ENCODE measurements at places on chromosomes 1 and 21. TPM values are rescaled to one million over a fixed set of nuclear protein-coding genes. Genes with fewer than 3 reads are reported as not detected.

Gene FAM110D
- total RNA-seq = 0.50 TPM

Gene NUP210L
- total RNA-seq = 0.08 TPM

Gene LCE3D
- not detected for total RNA-seq

Gene KIRREL1
- 3.6 TPM for total RNA-seq

Gene SLC30A2
- 0.05 TPM for total RNA-seq

Gene IGSF21
- 1.5 TPM for total RNA-seq

Gene LCE2B
- not detected for total RNA-seq

DNA sequence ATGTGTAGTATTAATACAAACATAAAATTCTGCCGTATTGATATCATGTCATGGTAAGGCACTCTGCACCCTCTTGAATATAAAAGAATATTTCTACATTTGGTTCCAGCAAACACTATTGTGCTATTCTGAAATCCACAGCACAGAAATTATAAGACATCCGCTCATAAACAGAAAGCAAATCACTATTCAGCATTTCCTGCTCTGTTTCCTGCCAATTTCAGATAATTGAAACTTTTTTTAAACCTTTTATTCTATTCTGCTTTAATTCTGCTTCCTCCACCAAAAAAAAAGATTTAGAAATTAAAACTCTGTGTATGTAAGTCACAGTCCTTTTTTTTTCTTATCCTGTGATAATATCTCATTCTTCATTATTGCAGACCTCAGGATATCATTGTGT lies 39.6 kb upstream of the PLEKHO1 start:
- DNase-seq = no peak
- H3K27ac ChIP-seq = peak overlapping the region; percentile 20
- no peaks in the 10 kb centered on the region for H3K36me3 ChIP-seq
- H3K4me3 ChIP-seq = no peak overlapping the region
- no peaks in the 10 kb centered on the region for H3K27me3 ChIP-seq
- no peaks in the 10 kb centered on the region for H3K4me1 ChIP-seq

DNA sequence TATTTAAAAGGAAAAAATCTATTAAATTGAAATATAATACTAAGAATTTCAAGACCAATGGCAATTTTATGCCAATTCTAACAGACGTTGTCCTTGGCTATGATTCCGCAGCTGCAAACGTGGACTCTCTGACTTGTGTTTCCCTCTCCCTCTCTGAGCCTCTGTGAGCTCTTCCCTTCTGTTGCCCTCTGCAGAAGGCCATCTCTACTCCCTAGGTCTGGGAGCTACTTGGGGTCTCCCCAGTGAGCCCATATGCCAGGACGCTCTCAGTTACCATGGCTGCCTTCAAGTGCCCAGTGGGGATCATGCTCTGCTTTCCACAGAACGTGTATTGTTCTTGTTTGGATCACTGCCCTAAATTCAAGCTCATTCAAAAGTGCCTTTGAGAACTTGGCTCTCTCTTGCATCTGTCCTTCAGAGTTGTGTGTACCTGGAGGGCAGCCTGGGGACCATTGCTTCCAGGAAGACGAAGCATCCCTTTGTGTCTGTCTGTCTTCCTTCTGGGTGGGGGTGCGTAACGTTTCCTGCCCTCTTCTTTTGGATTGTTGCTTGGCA lies 97.5 kb upstream of the TSPAN2 start:
- no peak overlapping the region for H3K27ac ChIP-seq
- no peaks in the 10 kb centered on the region for H3K27me3 ChIP-seq
- H3K36me3 ChIP-seq = no peaks in the 10 kb centered on the region
- peaks cover 14% of the 10 kb centered on the region for H3K4me1 ChIP-seq

GRCh38 chr1:15523104-15524020 lies 653 bp downstream of the CASP9 start:
- H3K27me3 ChIP-seq = no peaks in the 10 kb centered on the region
- no peak for DNase-seq
- peaks cover 3% of the 10 kb centered on the region for H3K4me1 ChIP-seq
- H3K36me3 ChIP-seq = no peaks in the 10 kb centered on the region
- peak overlapping the region; percentile 82 for H3K27ac ChIP-seq

GRCh38 chr21:31387560-31388186 lies 43.6 kb upstream of the TIAM1 start:
- H3K36me3 ChIP-seq = no peaks in the 10 kb centered on the region
- no peak overlapping the region for H3K4me3 ChIP-seq
- H3K27me3 ChIP-seq = no peaks in the 10 kb centered on the region
- no peak overlapping the region for H3K27ac ChIP-seq
- no peak for DNase-seq

DNA sequence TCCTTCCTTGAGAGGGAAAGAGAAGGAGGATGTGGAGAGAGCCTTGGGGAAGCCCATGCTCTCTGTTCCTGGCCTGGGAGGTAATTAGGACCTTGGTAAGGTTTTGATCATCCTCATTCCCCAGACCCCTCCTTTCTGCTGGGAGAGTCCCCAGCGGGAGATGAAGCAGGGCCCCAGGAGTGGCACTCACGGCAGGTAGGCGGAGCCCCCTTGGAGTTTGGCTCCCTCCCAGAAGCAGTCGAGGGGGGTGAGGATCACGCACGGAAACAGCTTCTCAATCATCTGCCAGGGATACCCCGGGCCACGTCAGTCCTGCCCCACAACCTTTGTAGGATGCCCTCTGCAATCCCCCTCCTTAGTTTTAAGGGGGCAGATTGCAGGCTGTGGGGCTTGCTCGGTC lies 11.5 kb downstream of the PTCH2 start:
- peak; percentile 66 for DNase-seq
- no peak overlapping the region for H3K4me3 ChIP-seq
- no peak overlapping the region for H3K27ac ChIP-seq
- no peaks in the 10 kb centered on the region for H3K27me3 ChIP-seq
- no peaks in the 10 kb centered on the region for H3K4me1 ChIP-seq

- peaks cover 30% of the 10 kb centered on the region for H3K36me3 ChIP-seq
- no peak overlapping the region for H3K27ac ChIP-seq
- DNase-seq = no peak
- H3K4me3 ChIP-seq = no peak overlapping the region
- H3K27me3 ChIP-seq = no peaks in the 10 kb centered on the region
- H3K4me1 ChIP-seq = no peaks in the 10 kb centered on the region
Observed at GRCh38 chr1:31315902-31316301, 19.1 kb downstream of the ZCCHC17 start.

DNA sequence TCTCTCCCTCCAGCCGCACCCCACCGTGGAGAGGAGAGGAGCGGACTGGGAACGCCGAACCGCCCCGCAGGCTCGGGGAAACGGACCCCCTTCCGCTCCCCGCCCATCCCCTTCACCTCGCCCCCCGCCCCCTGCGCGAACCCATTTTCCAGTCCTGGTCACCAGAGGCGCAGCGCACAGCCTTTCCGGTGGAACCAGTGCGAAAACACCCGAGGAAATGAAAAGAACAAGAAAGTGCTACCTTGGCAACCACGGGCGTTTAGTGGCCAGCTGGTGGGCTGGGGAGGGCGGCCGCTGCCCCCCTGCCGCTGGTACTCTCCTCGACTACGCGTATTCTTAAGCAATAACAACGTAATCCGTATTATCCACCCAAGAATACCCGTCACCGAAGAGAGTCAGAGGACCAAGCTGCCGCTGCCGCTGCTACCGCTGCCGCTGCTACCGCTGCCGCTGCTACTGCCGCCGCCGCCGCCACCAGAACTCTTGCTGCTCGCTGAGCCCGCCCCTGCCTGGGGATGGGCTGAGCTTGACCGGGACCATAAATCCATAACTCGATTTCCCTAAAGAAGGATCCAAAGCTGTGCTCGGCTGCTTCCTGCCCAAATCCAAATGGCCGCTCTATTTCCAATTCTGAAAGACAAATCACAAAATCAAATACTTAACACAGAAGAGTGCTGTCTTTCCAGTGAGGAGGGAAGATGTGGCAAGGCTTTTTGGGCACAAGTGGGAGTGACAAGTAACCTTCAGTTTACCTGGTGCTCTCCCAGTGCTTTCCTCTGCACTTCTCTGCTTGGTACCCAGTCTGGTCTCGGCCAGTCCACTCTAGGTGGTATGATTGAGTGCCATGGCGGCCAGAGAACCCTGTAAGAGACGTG lies 125.2 kb upstream of the DPYD start:
- no peak for DNase-seq
- H3K27ac ChIP-seq = no peak overlapping the region
- peaks cover 16% of the 10 kb centered on the region for H3K4me1 ChIP-seq
- peak overlapping the region; percentile 52 for H3K4me3 ChIP-seq

GRCh38 chr1:155002464-155003226 lies at the start of gene ZBTB7B:
Gene ZBTB7B, plus strand, starts transcription at chr1:155002802. Its CDS starts 11,859 bp downstream, at chr1:155014661.
- peak within 1 kb of the TSS; percentile 99 for H3K27ac ChIP-seq
- no peak for DNase-seq
- peak within 1 kb of the TSS; percentile 91 for H3K4me3 ChIP-seq
- no peaks in the 10 kb centered on the region for H3K36me3 ChIP-seq

DNA sequence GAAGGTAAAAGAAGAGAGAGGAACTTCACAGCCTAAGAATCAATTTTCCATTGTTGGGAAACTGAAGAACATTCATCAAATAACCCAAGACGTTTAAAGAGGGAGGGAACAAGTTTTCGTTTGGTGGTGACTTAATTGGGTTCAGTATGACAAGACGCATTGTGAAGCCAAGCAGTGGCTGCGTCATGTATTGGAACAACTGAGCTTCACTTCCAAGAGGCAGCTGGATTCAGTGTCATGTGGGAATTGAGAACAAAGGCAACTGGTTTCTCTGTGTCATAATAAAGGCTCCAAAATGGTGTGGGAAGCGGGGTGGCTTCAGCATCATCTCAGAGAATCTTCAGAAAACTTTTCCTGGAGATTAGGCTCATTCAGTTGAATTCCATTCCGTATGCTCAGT lies 29.8 kb upstream of the RC3H1 start:
- H3K27ac ChIP-seq = no peak overlapping the region
- H3K4me3 ChIP-seq = no peak overlapping the region
- no peak for DNase-seq
- no peaks in the 10 kb centered on the region for H3K4me1 ChIP-seq
- no peaks in the 10 kb centered on the region for H3K27me3 ChIP-seq
- H3K36me3 ChIP-seq = no peaks in the 10 kb centered on the region

DNA sequence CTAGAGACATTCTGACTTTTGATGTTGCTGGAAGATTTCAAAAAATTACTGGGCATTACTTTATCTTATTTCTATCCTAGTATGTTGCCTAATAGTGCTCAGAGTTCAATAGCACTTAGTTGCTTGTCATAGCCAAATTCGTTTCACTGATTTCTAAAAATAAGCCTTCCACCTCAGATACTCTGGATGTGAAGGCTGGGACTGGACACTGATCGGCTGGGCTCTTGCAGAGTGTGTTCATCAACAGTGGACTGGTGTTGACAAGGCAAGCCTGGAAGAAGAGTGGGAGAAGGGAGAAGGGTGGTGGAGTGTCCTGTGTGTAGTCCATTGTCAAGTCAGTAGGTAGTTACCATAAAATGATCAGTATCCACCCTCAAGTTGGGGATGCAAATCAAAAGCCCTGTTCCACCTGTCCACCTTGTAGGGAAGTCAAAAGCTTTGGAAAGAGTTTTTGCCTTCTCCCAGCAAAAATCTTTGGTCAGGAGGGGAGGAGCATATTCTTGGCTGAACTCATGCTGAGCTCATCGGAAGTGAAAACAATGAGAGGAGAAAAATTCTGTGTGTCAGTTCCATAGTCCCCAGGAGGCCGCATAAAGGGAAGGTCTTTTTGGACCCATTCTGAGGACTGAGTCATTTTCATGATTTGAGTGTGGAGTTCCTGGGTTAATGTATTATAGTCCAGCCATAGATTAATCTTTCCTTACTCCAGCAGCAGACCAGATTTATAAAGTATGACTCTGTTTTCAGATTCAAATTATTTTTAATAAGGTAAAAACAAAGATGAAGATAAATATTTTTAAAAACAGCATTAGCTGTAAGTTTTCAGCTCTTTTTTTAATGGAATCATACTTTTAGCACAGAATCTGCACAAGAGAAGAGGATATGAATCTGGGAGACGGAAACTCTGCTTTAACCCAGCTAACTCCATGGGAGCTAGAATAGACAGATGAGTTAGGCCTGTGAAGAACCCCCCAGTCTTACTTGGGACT lies 99.5 kb upstream of the BMP8A start:
- peaks cover 46% of the 10 kb centered on the region for H3K4me1 ChIP-seq
- peaks cover 3% of the 10 kb centered on the region for H3K36me3 ChIP-seq
- DNase-seq = no peak
- peak overlapping the region; percentile 96 for H3K27ac ChIP-seq
- H3K4me3 ChIP-seq = no peak overlapping the region
